NCI-H226 (cell line): ENCODE measurements at places on chromosomes 5 and 9.
A peak's percentile ranks its signal among the peaks of the same experiment; 100 is the strongest.

- peak; percentile 95 for DNase-seq
These were observed 199.6 kb downstream of the SYK start for GRCh38 chr9:91001146-91001611.

- DNase-seq, result no peak
These were observed 9.5 kb upstream of the GLDC start for GRCh38 chr9:6655036-6655435.

DNA sequence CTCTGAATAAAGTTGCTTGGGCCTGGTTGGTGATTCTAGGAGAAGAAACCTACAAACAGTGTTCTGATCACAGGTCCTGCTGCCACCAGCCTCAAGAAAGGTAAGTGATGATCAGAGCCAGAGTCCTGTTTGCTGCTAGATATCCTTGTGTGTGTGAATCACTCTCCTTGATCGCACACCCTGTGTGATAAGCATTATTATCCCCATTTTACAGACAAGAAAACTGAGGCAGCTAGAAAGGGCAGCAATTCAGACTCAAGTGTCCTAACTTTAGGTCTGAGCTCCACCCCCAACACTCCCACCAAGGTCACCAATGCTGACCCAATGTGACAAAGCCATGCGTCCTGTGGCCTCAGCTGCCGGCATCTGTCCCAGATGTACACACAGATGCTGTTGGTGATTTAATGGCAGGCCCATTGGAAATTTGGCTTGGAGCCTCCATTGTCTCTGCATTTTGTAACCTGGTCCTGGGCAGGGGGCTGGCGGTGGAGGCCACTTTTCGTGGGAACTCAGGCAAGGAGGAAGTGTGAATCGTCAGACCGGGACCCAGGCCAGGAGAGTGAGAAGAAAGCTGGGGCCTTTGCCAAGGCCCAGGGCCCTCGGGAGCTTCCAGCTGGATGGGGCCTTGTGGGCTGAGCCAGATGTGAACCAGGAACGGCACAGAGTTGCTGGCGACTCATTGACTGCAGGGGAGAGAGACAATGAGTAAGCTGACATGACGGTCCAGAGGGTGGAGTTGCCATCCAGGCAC, 29.8 kb upstream of the GGTA1 start:
- peak; percentile 87 for DNase-seq

DNA sequence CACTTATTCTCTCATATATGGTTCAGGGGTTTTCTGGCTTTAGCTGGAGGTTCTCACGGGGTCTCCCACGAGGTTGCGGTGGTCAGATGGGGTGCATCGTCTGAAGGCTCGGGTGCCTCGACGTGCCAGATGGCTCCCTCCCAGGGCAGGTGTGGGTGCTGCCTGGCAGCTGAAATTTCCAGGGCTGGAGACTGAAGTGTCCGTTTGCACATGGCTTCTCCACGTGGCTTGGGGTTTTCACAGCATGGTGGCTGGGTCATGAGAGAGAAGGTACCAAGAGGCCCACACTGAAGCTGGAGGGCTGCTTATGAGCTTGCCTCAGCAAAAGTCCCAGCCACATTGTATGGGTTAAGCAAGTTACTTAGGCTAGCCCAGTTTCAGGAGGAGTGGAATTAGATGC, 218.6 kb downstream of the AGTPBP1 start:
- no peak for DNase-seq

DNA sequence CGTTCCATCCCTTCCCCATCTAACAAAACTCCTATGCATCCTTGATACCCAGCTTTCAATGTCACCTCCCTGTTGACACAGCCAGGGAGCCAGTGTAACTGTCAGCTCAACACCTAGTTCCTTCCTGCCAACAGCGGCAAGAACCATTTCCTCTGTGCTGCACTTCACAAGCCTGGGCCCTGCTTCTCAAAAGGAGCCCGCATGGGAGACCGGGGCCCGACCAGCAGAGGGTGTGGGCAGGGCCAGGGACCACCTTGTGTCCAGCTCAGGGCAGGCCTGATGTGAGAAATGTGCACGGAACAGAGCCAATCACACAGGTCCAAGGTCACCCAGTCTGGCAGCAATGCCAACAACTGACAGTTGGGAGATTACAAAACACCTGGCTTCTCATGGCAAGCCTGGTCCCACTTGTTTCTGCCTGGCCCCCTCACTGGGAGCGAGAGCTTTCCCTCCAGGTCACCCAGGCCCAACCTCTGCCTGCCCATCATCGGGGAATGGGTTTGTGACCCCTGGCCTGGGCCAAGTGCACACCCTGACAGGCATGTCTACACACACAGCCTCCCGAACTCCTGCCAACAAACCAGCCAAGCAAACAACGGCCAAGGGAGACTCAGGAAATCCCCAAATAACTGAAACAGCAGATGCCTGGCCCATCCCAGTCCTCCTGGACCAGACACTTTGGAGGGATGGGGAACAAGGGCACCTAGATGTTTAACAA, 3.1 kb downstream of the RNF44 start:
- peak; percentile 22 for DNase-seq

DNA sequence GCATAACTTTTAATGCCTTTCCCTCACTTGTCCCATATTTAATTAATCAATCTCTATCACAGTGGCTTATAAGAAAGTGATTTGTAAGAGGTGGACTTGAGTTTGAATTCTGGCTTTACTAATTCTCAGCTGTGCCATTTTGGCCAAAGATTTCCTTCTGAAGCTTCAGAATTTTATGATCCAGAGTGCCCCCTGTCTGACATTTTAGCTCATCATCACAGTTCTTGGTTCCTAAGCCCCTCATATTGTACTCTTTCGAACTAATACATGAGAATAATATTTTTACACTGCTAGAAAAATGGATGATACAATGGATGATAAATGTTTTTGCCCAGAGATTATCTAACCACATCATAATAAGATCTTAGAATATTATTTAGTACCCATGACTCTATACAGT, 1014.1 kb downstream of the PTPRD start:
- DNase-seq, result no peak

DNA sequence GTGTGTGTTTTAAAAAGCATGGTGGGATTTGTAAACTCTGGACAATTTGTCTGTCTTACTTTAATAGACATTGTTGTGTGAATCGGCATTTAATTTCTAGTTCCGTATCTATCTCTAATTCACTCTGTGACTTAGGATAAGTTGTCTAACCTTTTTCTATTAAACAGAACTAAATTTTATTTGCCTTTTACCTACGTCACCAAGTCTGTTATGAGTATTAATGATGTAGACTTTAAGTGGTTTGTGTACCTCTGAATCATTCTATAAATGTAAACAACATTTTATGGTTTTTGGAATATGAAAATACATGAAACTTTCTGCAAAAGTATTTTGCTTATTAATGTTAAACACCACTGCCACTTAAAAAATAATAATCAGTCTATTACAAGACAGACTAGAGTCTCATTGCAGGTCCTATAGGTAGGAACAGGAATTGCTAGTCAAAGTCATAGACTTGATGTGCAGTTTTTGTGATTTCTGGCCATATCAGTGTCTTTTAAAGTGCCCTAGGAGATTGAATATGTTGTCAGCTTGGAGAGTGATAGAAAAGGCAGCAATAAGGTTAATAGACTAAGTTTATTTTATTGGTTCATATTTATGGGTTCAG, 5.6 kb downstream of the RBM27 start:
- no peak for DNase-seq

GRCh38 chr5:1336749-1337488, 8.0 kb downstream of the CLPTM1L start:
- no peak for DNase-seq

DNA sequence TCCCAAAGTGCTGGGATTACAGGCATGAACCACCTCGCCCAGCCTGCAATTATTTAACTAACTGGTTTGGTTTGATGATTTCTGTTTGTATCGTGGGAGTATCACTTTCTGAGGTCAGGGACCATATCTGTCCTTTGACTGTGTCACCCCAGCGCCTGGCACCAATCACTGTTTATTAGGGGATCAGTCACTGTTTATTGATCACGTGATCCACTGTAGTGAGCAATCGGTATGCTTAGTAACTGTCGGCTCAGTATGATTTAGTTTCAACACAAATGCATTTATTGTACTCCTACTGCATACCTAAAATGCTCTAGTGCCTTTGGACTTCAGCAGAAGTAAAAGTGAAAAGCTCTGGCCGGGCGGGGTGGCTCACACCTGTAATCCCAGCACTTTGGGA, 54.8 kb downstream of the COL5A1 start:
- no peak for DNase-seq

DNA sequence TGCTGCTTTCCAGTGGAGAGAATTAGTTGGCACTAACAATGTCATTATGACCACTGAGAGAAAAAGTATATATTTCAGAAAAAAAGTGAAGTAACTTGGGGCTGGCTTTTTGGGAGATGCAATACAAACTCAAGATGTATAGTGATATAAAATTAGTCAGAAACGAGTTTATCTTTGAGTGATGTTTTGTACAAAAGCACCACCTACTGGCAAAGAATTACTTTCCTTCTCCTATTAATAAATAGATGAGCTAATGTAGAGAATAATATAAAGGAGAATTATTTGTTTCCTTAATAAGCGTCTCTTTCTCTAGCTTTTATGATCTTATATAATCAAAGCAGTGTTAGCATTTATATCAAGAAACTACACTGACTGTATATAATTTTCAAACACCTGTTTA, 158.8 kb downstream of the MEF2C start:
- no peak for DNase-seq

DNA sequence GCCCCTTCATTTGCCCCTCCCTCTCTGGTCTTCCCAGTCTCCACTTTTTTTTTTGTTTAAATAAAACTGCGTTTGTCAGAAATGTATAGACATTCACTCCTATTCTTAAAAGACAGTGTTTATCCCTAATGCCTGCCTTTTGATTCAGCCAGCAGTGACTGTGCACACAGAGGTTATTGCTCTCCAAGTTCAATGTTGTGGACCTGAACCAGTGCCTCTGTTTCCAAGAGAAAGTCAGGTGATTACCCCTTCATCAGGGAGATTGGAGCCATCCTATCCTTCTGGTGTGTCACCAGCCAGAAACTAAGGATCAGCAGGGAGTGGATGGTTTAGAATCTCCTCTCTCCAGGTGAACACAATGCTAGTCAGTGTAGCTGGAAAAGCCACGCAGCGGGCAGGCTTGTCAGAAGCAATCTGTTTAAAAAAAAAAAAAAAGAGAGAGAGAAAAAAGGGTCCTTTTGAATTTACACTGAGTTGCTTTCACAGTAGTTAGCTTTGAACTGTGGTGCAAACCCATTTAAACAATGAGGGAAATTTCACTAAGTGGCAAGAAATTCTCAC, 167.5 kb upstream of the DMRT1 start:
- no peak for DNase-seq

- no peak for DNase-seq
These were observed 84.3 kb upstream of the MELK start for GRCh38 chr9:36488389-36488756.

- DNase-seq, result no peak
These were observed 42.3 kb downstream of the PLGRKT start for GRCh38 chr9:5395428-5395827.
